A549 treated with CORT108297 at 1 μM for 4 hours (cell line): ENCODE measurements at places on chromosomes 4 and X. TPM values are rescaled to one million over a fixed set of nuclear protein-coding genes. Genes with fewer than 3 reads are reported as not detected.

ALAS2 gene
- not detected in 5 replicates for total RNA-seq

GAGE12J gene
- not detected in 5 replicates for total RNA-seq

MBNL3 gene
- 0.01 TPM in 1 of 5 replicates, not detected in the others for total RNA-seq

STOX2 gene
- 1.5 to 3.4 TPM (median 2.9 TPM) in 5 replicates for total RNA-seq

MAGED1 gene
- 65.5 to 89.0 TPM (median 79.4 TPM) in 5 replicates for total RNA-seq

CDKL5 gene
- total RNA-seq, result 4.4 to 7.5 TPM (median 4.9 TPM) in 5 replicates

CCDC160 gene
- total RNA-seq, result not detected in 5 replicates

COL4A6 gene
- 14.1 to 17.4 TPM (median 16.2 TPM) in 5 replicates for total RNA-seq

HTN1 gene
- not detected in 5 replicates for total RNA-seq
